ENCODE measurements at places on chromosomes 3 and 15. TPM values are rescaled to one million over a fixed set of nuclear protein-coding genes. Genes with fewer than 3 reads are reported as not detected.

GRCh38 chr15:49492151-49492550, 69.1 kb downstream of the FGF7 start:
- no peak for DNase-seq

Gene PATL2
- polyA plus RNA-seq, result 5.7 TPM

Gene CCDC9B
- 0.53 TPM for polyA plus RNA-seq

GRCh38 chr15:58185439-58185838, 47.3 kb downstream of the AQP9 start:
- DNase-seq, result no peak

DNA sequence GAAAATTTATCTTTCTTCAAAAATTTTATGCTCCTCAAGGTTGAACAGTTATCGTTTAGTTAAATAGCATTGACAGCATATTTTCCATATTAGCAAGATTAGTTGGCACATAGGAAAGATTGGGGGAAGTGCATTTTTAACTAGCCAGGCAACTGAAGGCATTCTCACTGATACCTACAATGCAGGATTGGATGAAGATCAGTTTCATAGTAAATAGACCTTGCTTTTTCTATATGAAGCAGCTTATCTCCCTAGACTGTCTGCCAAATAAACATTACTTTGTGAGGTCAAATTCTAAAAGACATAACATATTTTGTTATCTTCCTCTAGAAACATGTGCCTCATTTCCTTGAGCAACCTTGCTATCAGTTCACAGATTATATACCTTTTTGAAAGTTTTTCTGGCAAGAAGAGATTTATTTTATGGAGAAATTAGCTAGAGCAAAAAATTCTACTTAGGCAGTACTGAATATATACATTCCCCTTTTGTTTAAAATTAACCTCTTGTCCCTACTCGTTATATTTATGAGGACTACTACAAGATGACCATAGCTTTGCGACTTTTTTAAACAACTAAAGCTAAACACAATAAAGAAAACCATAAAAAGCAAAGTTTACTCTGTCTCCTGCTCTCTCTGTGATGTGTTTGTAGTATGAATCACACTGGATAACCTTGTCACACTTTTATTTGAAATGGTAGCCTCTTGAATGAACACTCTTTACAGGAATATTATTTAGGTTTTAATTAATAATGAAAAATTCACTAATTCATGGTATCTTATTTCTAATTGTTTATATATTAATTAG, 654.9 kb upstream of the TBL1XR1 start:
- no peak for DNase-seq

Gene UTS2B
- not detected for polyA plus RNA-seq

- no peak for DNase-seq
These were observed 33.0 kb downstream of the SLC6A20 start for GRCh38 chr3:45763303-45763675.

Gene ZFAND6
- 104 TPM for polyA plus RNA-seq

Gene SLC6A20
- not detected for polyA plus RNA-seq

- no peak for DNase-seq
These were observed 909.2 kb downstream of the NSUN3 start for GRCh38 chr3:94972066-94972465.

DNA sequence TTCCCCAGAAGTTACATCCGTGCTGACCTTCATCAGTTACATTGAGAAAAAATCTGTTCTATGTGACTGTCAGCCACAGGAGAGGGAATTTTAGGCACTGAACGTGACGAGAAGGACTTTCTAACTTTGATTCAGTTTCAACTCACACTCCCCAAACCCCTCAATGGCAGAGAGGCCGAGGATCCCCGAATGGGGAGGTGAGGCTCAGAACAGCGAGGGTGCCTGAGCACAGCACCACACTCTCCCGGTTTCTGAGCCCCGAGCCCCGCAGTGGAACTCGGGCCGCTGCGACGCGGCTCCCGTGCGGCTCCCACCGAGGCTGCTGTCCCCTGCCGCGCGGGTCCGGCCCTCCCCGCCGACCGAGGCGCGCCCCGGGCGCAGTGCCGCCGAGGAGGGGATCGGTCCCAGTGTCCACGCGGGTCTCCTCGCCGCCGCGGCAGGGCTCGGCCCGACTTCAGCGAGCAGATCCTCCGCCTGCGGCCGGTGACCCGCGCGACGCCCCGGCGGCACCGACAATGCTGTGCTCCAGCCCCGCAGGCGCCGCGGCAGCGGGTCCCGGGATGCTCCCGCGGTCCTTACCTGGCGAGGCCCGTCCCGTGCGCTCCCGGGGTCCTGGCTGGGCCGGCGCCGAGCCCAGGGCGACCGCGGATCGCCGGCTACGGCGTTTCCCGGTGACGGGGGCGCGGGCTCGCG, 439 bp downstream of the CTXND1 start:
- DNase-seq, result no peak

DNA sequence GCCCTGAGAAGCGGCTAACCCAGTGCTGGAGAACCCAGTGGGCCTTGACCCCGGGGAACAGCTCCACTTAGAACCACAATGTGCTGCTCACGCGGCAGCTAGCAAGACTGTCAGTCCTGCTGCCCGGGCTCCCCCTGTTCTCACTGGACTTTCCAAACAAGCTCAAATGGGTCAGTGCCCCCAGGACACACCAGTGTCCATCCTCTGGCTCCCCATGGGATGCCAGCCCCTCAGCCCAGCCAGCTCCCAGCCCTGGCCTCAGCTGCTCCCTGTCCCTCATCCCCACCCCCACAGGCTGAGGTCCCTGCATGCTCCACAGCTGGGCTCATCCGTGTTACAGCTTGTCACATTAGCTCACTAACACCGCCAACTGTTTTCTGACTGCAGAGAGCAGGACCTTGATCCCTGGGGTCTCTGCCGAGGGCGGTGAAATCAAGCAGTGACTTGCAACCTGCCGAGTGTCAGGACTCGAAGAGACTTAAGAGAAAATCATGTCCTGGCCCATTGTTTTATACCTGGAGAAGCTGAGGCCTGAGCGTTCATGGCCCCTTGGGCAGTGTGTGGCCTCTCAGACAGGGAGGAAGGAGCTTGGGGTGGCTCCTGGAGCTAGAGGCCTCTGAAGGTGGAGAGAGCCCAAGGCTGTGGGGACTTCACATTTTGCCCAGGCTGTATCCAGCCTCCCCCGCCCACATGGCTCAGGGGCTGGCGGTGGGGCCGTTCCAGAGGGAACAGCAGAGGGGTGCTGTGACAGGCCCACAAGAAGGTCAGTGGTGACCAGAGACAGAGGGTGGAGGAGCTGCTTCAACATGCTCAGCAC, 157.5 kb downstream of the MEGF11 start:
- no peak for DNase-seq

GRCh38 chr15:49621887-49622286, 1.0 kb downstream of the DTWD1 start:
- DNase-seq, result no peak

- no peak for DNase-seq
These were observed 22.1 kb upstream of the IP6K2 start for GRCh38 chr3:48738926-48739616.

Gene ARPC4
- polyA plus RNA-seq, result 235 TPM

- DNase-seq, result no peak
These were observed 559.3 kb downstream of the MECOM start for GRCh38 chr3:169103951-169104941.

DNA sequence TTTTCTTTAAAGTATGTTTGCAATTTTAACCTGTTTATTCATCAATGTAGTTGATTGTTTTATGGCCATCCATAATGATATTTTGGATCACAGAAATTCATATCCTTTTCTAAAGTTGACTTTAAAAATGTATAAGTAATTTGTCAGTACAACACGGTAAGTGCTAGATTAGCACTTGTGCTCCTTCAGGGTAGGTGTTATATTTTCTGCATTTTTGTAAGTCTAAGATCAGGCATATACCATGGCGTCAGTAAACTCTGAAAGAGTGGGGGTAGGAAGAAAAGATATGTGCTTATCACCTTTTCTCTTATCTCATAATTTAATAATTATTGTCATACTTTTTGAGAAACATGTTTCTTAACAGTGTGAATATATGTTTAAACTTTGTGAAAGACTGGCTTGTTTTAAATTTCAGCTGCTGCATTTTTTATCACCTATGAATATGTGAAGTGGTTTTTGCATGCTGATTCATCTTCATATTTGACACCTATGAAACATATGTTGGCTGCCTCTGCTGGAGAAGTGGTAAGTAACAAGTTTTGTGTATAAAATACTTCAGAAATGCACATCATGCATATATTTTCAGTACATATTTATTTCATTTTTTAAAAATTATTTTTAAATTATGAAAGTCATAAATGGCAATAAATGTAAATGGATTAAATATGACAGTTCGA, 22.1 kb downstream of the SLC25A26 start:
- no peak for DNase-seq

Gene TMCO5A
- polyA plus RNA-seq, result not detected

Gene SKOR1
- not detected for polyA plus RNA-seq

DNA sequence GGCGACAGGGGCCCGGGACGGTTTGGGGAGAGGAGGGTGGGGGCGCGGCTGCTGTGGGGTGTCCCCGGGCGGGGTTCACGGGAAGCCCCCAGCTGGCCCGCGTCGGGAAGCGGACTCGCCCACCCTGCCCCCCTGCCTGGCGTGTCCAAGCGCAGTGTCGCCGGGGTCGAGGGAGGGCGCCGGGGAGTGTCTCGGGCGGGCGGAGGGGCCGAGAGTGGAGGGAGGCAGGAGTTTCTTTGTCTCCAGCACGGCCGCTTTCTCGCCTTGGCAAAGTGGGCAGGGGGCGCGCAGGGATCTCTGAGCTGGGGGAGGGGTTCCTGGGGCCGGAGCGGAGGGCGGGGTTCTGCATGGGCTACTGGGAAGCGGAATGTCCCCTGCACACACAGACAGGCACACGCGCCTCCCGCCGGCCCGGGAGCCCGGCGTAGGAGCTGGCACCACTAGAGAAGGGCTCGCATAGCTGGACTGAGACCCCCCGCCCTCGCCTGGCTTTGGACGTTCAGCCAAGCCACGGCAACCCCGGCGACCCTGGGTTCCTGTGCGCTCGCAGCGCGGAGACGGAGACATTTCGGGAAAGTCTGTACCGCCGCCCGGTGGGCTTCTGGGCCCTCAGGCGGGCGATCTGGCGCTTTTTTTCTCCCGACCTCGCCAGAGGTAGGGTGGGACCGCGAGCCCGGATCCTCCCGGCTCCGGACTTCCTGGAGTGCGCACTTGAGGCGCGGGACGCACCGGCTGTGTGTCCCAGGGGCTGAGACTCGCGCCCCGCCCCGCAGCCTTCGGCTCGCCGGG, 822 bp downstream of the ST8SIA2 start:
- no peak for DNase-seq

DNA sequence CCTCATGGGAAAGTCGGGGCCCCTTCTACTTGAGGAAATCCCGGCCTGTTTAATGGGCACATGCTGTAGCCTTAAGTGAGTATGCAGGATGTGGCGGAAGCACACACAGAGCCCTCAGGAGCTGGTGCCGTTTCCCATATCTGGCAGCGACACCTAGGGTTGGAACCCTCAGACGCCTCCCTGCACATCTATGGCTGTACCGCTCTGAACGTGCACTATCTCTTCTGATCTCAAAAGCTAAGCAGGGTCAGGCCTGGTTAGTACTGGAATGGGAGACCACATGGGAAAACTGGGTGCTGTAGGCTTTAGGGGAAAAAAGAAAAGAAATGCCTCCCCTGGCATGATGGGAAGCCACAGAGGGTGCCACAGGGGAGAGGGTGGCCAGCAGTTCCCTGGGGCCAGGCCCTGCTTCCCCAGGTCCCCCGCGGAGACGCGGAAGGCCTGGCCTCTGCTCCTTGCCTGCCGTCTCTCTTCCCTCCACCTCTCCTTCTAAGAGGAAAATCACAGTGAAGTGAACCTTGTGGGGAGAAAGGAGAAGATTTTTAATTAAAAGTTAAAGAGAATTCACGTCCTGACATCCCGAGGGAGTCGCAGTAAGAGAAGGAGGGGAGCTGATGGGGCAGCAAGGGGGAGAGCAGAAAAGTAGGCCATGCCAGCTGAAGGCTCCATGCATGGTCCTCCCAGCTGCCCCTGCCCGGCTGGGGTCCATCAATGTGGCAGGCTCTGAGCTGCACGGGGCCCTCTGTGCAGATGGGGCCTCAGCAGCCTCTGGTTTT, 60.5 kb upstream of the TMEM115 start:
- no peak for DNase-seq

Gene CCR5
- polyA plus RNA-seq, result 0.59 TPM

DNA sequence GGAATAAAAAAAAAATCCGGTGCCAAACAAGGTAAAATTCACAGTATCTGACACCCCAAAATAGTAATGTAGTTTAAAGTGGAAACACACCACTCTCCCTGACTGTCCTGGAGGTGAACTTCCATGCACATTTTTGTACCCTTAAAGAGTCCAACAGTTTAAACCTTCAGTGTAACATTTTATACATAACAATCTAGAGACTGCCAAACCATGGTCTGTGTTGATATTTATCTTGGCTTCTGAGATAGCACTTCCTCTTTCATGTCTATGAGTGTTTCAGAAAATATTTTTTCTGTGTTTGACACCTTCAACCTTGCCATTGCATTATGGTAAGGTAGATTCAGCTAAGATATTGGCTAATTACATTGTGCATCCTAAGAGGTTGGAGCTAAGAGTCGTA, 13.9 kb downstream of the TMEM45A start:
- no peak for DNase-seq

GRCh38 chr3:143529018-143529478, 319.2 kb downstream of the SLC9A9 start:
- DNase-seq, result no peak

- DNase-seq, result no peak
These were observed 3.0 kb upstream of the SHC4 start for GRCh38 chr15:48966595-48967301.

- DNase-seq, result no peak
These were observed 80.3 kb upstream of the KCNAB1 start for GRCh38 chr3:156040041-156040440.

DNA sequence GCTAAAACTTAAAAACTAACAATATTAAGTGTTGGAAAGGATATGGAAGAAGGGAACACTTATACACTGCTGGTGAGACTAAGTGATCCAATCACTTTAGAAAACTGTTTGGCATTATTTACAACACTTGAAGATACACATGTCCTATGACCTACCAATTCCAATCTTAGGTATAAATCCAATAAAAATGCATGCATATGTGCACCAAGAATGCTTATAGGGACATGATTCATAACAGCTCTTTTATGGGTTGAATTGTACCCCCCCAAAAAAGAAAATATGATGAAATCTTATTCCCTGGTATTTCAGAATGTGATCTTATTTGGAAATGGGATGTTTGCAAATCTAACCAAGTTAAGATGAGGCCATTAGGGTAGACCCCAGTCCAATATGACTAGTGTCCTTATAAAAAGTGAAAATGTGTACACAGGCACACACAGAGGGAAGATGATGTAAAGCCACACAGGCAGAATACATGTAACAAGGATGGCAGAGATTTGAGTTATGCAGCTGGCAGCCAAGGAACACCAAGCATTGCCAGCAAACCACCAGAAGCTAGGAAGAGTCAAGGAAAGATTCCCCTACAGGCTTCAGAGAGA, 15.3 kb downstream of the CCR8 start:
- DNase-seq, result no peak

GRCh38 chr3:23405081-23405480, 202.0 kb downstream of the UBE2E2 start:
- no peak for DNase-seq

Gene UROC1
- polyA plus RNA-seq, result not detected

GRCh38 chr3:2838546-2839157, 271.5 kb downstream of the IL5RA start:
- no peak for DNase-seq

Measured in CD4-positive, alpha-beta memory T cell (primary cell).